NCI-H1417 treated with DMSO at 0.1 percent for 48 hours (cell line): ENCODE measurements at places on chromosomes 5 and 9.
A peak's percentile ranks its signal among the peaks of the same experiment; 100 is the strongest.

GRCh38 chr9:124558777-124559470, 51.7 kb upstream of the NR5A1 start:
- DNase-seq, result no peak

- DNase-seq, result peak; percentile 0
Measured at GRCh38 chr9:69027355-69028097, 8.0 kb upstream of the FXN start.

GRCh38 chr5:73514418-73514817, 16.2 kb downstream of the BTF3 start:
- DNase-seq, result no peak

DNA sequence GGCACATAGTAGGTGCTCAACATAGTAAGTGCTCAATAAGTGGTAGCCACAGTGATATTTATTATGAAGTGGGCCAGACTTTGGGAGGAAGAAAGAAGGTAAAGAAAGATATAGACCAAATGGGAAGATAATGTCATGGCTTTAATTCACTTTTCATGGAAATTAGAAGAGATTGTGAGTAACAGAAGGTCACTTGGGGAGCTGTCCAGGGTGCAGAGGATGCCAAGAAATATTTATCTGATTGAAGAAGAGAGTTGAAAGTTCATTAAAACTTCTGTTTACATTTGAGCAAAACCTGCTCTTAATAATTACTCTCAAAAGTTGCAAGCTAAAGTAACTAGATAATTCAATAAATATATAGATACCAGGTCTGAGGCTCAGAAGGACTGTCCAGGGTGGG, 28.3 kb upstream of the IL33 start:
- no peak for DNase-seq

- no peak for DNase-seq
Measured at GRCh38 chr9:70601000-70601951, 186.8 kb upstream of the KLF9 start.

DNA sequence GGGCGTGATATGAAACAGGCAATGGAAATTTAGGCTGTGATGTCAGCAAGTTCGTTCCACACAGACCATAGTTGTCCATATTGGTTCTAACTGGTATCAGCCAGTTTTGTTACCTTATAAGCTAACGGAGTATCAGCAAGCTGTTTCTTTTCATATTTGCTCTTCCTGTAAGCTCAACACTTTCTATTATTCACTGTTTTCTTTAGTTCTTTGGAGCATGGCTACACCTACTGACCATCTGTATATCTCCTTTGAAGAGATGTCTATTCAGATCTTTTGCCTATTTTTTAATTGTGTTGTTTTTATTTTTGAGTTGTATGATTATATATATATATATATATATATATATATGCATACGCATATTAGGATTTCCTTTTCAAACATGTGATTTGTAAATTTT, 1057.2 kb upstream of the CDH10 start:
- no peak for DNase-seq

DNA sequence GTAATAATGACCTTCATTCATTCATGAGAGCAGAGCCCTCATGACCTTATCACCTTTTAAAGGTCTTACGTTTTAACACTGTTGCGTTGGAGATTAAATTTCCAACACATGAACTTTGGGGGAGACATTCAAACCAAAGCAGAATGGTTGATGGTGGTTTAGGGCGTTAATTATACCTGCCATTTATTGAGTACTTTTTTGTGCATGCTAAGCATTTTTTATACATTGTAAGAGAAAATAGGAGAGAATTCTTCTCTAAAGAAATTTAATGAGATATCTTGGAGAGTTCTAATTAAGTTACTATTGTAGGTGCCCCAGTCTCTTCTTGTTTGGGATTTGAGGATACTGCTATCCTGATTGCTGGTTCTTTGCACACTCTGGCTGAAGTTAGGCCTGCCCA, 12.4 kb downstream of the AP3S1 start:
- DNase-seq, result no peak

GRCh38 chr5:137695651-137696428, 40.0 kb downstream of the KLHL3 start:
- no peak for DNase-seq

DNA sequence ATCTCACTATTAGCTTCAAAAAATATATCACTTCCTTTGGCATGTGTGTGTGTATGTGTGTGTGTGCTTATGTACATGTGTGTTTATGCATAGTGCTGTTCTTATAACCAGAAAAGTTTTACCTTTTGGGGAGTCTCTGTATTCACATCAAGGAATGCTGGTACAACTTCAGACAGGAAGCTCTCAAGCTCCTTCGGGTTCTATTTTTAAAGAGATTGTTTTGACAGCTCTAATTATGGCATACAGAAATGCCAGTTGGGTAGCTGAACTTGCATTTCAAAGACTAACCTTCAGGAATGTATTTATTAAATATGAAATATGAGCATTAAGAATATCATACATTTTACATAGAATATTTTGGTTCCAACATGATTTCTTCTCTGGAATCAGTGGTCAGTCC, 163.1 kb downstream of the DTWD2 start:
- DNase-seq, result no peak

GRCh38 chr9:116924462-116925110, 237.5 kb downstream of the TRIM32 start:
- no peak for DNase-seq

GRCh38 chr5:33088176-33088575, 352.6 kb upstream of the TARS1 start:
- no peak for DNase-seq

GRCh38 chr9:10059044-10059443, 553.8 kb downstream of the PTPRD start:
- DNase-seq, result no peak

DNA sequence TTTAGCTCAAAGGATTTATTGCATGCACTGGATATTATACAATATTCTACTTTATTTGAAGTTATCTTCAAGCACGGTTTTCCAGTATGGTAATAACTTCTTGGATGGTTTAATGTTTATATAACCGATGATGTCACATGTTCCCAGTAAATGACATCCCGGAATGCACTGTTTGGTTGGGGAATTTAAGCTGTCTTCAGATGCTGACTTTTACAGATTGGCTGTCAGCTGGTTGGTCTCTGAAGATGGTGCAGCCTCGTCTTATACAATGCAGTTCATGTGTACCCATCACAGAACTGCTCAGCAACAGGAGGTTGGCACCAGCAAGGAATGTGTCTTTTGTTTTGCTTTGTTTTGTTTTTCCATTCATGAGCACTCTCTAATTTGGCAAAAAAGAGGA, 143.8 kb downstream of the PRKACG start:
- no peak for DNase-seq
